ENCODE measurements at places on chromosomes 6 and 20. TPM values are rescaled to one million over a fixed set of nuclear protein-coding genes. Genes with fewer than 3 reads are reported as not detected.

The FRK gene
- 2.9 TPM for polyA plus RNA-seq

The LRRC73 gene
- 0.54 TPM for polyA plus RNA-seq

The CTAGE9 gene
- polyA plus RNA-seq = not detected

DNA sequence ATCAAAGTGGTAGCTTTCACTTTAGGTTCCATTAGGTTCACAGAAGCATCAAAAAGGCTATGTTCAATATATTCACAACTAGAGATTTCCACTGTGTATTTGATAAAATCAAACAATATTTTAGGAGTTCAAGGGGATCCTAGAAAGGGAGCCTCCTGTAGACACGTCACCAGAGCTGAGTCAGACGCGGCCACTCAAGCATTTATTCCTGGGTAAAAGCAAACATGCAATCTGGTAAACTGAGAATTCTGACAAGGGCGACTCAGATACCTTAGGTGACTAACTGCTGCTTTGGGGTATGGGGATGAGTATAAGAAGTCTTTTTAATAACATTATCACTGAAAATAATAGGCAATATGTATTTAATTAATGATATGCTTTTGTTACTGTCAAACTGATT is 118.7 kb upstream of the HMGN3 start:
- H3K27ac ChIP-seq = no peak overlapping the region
- DNase-seq = no peak
- H3K4me1 ChIP-seq = no peaks in the 10 kb centered on the region
- H3K36me3 ChIP-seq = no peaks in the 10 kb centered on the region
- no peaks in the 10 kb centered on the region for H3K27me3 ChIP-seq

- H3K4me1 ChIP-seq = no peaks in the 10 kb centered on the region
- H3K36me3 ChIP-seq = no peaks in the 10 kb centered on the region
These were observed 39.1 kb upstream of the SIRT5 start for GRCh38 chr6:13535306-13535705.

Measured in small intestine (tissue), 16 donors.